ENCODE measurements at places on chromosomes 6 and 20.
A peak's percentile ranks its signal among the peaks of the same experiment; 100 is the strongest.

- no peak for DNase-seq
These were observed 98.5 kb downstream of the INSM1 start for GRCh38 chr20:20466341-20466879.

- DNase-seq, result no peak
These were observed 816.3 kb downstream of the QKI start for GRCh38 chr6:164230804-164231203.

GRCh38 chr6:142732790-142733189 lies 212.2 kb downstream of the HIVEP2 start:
- no peak for DNase-seq

DNA sequence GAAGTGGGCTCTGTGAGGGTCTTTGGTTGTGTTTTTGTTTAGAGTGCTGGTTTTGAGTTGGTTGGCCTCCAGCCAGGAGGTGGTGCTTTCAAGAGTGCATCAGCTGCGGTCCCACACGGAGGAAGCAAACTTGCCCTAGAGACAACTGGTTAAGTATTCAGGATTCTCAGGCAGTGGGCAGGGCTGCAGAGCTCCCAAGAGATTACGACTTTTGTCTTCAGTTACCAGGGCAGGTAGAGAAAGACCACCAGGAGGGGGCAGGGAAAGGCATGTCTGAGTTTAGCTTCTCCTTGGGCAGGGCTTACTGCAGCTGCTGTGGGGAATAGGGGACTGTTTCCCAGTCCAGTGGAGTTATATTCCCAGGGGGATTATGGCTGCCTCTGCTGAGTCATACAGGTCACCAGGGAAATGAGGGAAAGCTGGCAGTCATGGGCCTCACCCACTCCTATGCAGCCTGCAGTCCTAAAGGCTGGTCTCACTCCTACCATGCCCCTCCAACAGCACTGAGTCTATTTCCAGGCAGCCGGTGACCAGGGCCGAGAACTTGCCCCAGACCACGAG lies 64.3 kb downstream of the TTI1 start:
- no peak for DNase-seq

DNA sequence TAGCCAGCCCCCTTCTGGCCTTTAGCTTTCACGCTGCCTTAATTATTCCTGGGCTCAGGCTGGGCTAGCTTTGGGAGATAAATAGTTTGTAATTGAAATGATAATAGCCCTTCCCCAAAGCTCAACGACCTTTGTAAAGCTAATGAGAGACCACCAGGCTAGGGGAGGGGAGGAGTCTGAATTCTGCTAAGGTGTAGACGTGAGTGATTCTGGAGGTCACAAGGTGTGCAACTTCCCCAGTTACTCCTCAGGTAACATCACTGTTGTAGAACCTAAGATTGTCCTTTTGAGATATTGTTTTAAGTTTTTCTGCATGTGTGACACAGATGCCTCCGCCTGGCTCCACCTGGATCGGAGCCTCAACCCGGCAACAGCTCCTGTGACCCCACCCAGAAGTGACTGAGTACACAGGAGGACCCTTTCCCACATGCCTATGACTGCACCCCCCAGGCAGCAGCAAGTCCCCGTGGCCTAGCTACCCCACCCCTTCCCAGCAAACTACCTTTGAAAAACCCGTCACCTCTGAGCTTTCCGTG lies 5.8 kb upstream of the GPR31 start:
- no peak for DNase-seq

DNA sequence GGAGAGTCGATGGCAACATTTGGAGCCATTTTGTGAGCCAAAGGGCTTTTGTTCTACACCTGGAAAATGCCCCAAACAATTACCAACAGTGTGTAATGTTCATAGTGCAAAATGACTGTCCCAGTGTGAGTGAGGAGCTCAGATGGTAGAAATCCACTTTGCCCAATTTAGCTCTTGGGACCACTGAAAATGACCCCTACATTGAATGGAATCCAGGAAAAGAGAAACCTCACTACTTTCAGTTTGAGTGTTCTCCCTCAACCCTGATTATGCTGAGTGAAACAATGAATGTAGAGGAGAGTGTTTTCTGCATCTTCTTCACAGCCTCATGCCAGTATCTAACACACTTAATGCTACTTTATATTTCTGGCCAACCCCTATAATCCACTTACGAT lies 84.9 kb upstream of the NRN1 start:
- no peak for DNase-seq

- no peak for DNase-seq
These were observed 26.1 kb downstream of the SPATA2 start for GRCh38 chr20:49889001-49889934.

GRCh38 chr6:128351255-128351514 lies 169.2 kb downstream of the PTPRK start:
- DNase-seq, result no peak

GRCh38 chr6:6856538-6857523 lies 250.9 kb upstream of the RREB1 start:
- peak; percentile 91 for DNase-seq

GRCh38 chr6:15911753-15912504 lies 217.0 kb upstream of the MYLIP start:
- DNase-seq, result no peak

GRCh38 chr6:146785001-146785585 lies 186.3 kb downstream of the ADGB start:
- no peak for DNase-seq

- no peak for DNase-seq
These were observed 47.1 kb downstream of the IGF2R start for GRCh38 chr6:160015778-160016684.

DNA sequence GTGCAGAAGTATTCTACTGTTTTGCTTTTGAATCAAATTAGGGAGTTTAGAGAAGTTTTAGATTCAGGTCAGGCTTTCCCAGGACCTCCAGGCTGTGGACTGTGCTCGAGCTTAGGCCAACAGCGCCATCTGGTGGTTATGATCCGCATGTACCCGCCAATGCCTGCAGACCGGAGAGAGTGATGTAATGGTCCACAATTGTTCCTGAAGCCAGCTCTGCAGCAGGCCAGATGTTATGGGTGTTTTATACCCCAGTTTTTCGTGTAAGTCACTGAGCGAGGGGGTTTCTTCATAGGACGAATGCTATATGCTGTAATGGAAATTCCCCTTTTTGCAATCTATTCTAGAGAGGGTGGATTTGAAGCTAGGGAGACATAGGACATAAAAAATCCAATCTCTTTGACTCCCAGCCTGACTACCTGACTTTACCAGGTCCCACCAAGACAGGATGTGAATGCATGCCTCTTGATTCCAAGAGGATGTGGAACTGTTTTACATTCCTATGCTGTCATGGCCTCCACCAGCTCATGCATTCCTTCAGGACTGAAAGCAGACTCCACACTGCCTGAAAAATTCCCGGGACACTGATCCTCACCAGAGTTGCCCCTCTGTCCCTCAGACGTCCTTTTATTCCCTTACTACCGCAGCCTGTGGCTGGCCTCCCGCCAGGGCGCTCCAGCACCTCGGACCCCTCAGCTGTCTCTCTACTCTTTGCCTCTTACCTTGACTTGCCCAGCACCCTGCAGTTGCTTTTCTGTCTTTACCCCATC lies 41.2 kb upstream of the LY86 start:
- peak; percentile 69 for DNase-seq

GRCh38 chr6:49906526-49906925 lies 40.2 kb upstream of the CRISP1 start:
- DNase-seq, result no peak

GRCh38 chr6:26152226-26153101 lies 65.2 kb downstream of the HFE start:
- DNase-seq, result peak; percentile 88

DNA sequence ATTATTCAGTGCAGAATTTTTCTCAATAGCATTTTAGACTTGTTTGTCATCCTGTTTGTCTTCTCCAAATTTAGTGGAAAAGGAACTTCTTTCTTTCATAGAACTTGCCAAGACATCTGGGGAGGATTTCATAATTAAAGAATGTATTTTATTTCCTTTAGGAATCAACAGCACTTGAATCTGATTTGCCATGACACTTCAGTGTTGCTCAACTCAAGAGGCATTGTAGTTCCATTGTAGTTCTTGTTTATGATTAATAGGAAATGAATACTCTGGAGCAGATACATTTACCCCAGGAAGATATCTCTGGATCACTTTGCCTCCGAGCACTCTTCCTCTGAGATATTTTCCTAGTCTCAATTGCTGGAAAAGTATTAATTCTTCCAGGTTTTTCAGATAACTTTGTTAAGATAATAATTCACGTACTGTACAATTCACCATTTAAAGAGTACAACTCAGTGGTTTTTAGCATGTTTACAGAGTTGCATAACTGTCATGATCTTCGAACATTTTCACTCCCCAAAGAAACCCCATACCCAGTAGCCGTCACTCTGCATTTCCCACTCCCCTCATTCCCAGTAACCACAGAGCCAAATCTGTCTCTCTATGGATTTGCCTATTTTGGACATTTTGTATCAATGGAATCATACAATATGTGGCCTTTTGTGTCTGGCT lies 29.7 kb downstream of the AKAP12 start:
- DNase-seq, result peak; percentile 63

- no peak for DNase-seq
These were observed 314.1 kb downstream of the QKI start for GRCh38 chr6:163728442-163729126.

DNA sequence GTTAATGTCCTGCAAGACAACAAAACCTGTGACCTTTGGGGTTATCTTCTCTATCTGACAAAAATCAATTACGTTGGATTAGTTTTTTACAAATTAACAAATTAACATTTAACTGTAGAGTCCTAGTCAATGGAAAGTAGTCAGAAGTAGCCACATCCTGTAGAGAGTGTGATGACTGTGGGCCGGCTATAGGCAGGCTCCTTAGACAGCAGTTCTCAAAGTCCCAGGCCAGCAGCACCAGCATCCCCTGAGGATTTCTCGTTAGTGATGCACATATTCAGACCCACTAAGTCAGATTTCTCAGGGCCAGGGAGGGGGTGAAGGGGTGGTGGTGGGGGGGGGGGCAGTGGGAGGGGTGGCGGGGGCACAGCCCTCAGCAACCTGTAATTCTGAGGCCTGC lies 37.2 kb downstream of the ZNF341 start:
- DNase-seq, result no peak

DNA sequence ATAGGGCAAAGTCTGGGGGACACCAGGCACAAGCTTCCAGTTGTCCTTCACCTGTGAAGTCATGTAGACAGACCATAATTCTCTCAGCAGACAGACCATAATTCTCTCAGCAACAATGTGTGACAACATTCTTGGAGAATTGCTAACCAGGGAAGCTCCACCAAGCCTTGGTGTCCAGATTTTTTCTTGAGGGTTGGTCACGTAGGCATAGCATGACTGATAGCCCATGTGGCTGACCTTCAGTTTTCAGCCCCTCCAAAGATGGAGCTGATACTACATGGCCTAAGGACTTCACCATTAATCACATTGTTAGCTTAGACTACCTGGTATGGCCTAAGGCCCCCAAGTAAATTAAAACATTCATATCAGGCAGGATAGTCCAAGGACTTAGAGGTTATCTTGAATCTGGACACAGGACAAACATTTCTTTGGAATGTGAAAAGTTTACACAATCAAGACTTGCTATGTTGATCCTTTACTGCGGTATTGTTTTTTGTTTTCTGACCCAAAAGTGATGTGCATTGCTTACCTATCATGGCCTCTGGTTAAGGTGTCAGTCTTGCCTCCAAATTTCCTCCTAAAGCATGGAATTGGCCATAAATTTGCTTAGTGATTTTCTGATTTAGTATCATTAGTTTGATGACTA lies 76.9 kb downstream of the CEP57L1 start:
- no peak for DNase-seq

DNA sequence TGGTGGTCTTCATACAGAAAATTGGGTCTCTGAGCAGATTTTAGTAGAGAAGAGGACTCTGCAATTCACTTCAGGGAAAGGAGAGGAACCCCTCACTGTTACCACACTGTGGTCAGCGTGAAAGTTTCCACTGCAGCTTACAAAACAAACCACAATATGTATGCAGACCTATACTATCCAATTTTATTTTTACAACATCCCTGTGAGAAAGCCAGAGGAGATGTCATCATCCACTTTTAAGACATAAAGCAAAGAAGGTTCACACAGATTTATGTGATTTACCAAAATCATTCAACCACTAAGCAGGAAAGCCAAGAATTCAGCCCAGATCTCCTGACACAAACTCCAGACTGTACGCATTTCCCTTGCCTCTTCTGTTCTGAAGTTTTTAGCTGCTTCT lies 442.4 kb downstream of the FRK start:
- DNase-seq, result no peak

DNA sequence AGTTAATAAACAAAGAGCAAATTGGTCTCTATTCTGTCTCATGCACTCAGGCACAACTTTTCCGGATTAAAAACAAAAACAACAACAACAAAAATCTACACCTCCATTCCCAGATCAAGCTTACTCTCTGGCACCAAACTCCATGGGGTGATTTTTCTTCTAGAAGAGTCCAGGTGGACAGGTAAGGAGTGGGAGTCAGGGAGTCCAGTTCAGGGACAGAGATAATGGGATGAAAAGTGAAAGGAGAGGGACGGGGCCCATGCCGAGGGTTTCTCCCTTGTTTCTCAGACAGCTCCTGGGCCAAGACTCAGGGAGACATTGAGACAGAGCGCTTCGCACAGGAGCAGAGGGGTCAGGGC lies 437 bp upstream of the HLA-A start:
- no peak for DNase-seq

GRCh38 chr6:40810171-40810570 lies 223.0 kb upstream of the LRFN2 start:
- DNase-seq, result no peak

DNA sequence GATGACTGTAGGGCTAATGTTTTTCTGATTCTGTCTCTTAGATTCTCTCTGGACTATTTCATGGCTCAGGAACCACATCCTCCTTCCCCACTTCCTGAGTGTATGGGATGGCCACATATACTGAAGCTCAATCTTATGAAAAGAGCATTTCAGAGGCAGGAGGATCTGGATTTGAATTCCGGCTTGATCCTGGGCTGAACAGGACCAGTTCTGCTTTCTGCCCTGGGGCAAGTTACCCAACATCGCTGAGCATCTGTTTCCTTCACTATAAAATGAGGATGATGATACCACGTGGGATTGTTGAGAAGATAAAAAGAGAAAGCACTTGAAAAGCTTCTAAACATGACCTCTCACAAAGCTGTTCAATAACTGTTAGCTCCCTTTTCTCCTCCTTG lies 168.4 kb upstream of the TNFAIP3 start:
- DNase-seq, result no peak
